NCI-H2081 (cell line): ENCODE measurements at places on chromosomes 12 and 14.

DNA sequence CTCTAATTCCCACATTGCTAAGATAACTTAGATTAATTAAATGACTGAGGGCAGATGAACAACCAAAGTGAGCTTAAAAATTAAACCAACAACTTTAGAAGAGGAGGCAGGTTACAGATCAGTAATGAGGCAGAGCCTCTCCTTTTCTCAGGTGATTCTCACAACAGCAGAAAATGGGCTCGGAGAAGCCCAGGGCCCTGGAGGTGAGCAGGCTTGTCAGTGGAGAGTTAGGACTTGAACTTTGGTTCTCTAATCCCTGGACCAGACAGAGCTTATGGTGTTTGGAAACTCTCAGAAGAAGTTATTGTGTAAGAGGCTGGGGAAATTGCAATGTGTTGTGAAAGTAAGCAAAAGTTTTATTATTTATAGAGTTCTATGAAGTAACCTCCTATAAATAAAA is 2.8 kb downstream of the TRHDE start:
- no peak for DNase-seq

DNA sequence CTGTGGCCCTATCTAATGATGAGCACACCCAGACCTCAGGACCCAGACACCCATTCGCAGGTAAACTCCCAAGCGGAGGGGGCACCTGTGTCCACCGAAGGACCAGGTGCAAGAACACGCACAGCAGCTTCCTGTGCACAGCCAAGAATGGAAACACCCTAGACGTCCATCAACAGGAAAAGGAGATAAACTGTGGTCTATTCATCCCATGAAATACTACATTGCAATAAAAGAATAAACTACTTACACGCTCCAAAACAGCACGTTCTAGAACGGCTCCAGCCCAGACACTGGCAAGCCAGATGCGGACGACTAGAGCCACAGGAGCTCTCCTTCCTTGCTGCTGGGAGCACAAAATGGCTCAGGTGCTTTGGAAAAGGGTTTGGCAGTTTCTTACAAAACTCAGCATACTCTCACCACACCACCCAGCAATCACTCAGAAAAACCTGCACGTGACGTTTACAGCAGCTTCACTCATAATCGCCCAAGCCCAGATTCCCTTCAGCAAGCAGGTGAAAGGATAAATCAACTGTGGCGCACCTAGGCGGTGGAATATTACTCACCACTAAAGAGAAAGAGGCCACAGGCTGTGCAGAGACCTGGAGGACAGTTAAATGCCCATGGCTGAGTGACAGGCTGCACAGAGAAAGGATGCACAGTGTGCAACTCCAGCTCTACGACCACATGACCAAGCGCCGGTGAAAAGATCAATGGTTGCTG is 21.0 kb downstream of the BRF1 start:
- no peak for DNase-seq

DNA sequence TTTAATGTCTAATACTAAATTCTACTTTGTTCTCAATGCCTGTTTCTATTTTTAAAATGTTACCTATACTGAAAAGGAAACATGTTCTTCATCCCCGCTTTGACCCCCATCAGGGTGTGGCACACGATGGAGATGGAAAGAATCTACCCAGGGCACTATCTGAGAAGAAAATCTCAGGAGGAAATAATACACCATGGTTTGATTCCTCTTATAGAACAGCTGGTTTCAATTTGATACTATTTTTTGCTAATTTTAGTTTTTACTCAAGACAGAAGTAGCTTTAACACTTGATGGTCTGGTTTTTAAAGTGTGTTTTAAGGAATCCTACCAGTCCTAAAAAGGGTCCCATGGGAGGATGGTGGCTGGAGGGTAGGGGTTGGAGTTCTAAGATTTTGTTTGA is 56.7 kb downstream of the PPM1H start:
- DNase-seq = no peak

DNA sequence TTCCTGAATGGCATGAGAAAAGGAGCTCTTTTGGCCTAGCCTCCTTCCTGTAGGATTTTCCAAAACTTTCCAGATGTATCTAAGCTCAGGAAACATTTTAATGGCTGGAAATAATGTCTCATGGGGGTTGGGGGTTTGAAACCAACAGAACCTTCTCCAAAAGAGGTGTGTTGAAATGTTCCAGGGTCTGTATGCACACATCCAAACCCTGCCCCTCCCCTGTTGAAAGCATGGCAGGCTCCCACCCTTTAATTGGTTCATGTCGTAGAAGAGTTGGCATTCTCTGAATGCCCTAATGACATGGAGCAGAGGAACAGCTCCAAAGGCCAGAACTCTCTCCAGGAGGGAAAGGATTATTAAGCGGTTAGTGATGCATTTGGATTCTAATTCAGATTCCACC is 353.2 kb downstream of the ZFP36L1 start:
- DNase-seq = no peak

DNA sequence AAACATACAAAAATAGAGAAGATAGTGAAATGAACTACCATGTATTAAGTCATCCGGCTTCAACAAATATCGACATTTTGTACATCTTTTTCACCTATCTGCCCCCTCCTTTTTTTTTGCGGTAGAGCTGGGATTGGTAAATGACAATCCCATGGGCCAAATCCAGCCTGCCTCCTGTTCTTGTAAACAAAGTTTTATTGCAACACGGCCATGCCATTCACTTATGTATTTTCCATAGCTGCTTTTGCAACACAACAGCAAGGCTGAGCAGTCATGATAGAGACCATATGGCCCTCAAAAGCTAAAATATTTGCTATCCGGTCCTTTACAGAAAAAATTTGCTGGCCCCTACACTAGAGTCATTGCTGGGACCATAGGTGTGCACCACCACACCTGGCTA is 58.1 kb upstream of the PLEKHG3 start:
- no peak for DNase-seq

DNA sequence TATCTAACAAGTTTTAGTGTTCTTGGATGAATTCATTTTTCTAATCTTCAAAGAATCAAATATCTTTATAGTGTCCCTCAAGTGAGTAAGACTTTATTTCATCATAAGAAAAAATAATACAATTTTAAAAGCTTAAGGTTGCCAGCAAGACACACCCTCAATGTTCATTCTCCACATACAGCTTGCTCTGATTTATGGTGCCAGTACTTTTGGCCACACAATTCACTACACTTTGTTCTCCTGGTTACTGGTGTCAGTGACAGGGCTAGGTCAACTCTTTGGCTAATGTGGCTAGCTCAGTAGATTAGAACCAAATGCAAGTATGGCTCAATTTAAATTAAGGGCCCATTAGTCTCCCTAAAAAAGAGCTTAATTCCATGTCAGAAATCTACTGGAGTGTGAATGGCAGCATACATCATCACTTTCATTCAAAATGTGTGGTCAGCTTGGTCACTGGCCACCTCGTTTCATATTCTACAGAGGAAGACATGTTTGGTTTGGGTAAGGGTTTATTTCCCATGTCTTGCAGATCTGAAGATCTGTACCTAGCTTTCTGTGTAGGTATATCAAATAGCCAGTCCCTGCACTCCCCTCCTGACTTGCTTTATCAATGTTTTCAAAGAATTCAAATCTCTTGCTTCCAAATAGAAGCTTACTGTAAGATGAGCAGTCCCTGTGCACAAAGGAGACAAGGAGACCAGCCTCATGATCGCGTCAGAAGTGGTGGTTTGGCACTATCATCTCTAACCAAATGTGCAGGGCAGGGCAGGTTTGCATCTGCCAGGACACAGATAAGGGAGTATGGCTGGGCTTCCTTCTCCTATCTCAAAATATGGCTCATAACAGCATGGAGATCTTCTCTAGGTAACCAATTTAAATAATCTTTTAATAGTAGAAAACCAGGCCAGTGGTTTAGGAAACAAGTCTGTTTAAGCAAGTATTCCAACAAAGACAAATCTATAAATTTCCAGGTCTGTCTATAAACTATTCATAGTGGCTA is 31.3 kb downstream of the HECTD4 start:
- no peak for DNase-seq

- DNase-seq = no peak
Observed at GRCh38 chr12:62194616-62195015, 65.6 kb upstream of the USP15 start.

- no peak for DNase-seq
Observed at GRCh38 chr14:103416916-103417315, 31.7 kb downstream of the MARK3 start.

DNA sequence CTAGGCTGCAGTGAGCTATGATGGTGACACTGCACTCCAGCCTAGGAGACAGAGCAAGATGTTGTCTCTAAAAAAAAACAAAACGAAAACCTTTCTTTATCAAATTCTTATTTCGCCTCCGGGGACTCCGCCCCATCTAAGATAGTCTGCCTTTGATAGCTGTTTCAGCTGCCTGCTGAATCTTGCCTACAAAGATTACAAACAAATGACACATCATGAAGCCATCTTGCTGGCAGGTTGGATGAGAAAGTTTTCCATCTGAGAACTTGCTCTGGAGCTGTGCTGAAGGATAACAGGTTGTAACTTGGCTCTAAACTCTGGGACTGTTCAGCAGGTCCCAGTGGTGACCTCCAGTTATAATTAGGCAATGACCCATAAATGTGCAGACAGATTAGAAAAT is 41.8 kb upstream of the AEBP2 start:
- DNase-seq = no peak

GRCh38 chr12:22262309-22262708 is 72.2 kb downstream of the ST8SIA1 start:
- no peak for DNase-seq

- DNase-seq = no peak
Observed at GRCh38 chr12:25924491-25925001, 33.9 kb upstream of the RASSF8 start.

GRCh38 chr12:89354612-89355067 is 2.3 kb upstream of the DUSP6 start:
- no peak for DNase-seq

GRCh38 chr12:130715150-130715997 is 725 bp downstream of the RIMBP2 start:
- DNase-seq = no peak

DNA sequence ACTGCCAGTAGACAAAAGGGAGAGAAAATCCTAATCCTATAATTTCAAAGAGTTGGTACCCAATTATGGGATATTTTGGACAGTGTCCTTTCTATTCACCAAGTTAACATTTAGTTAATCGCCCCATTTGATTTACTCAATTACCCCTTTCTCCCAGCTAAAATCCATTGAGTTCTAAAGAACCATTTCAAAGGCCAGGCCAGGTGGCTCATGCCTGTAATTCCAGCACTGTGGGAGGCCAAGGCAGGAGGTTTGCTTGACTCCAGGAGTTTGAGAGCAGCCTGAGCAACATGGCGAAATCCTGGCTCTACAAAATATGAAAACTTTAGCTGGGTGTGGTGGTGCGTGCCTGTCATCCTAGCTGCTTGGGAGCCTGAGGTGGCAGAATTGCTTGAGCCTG is 5.5 kb upstream of the GPR19 start:
- no peak for DNase-seq

DNA sequence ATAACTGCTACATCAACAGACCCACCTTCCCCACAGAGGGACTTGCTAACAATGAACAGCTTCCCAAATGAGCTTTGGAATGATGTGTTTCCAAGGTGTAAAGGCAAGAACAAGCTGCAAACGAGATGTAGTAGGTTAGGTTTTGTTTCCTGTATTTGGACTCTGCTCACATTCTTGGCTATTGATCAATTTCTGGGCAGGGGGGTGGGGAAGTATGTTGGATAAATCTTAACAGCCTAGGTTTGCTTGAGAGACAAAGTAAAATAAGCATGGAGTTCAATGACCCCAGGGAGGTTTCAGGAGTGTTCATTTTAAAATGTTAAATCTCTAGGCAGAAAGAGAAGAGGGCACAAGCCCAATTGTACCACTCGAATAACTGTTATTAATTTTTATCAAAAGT is 146.6 kb downstream of the DPY19L2 start:
- no peak for DNase-seq

GRCh38 chr12:1970331-1970900 is 33.8 kb downstream of the DCP1B start:
- DNase-seq = no peak

- DNase-seq = no peak
Observed at GRCh38 chr14:105287249-105288102, 13.3 kb downstream of the BRF1 start.

- DNase-seq = no peak
Observed at GRCh38 chr14:69005432-69006148, 26.5 kb upstream of the ACTN1 start.

GRCh38 chr12:52351196-52352059 is 15.9 kb downstream of the KRT85 start:
- DNase-seq = no peak

GRCh38 chr14:28608851-28609828 is 157.4 kb upstream of the FOXG1 start:
- peak; percentile 76 for DNase-seq

GRCh38 chr14:91349481-91350074 is 68.0 kb downstream of the CCDC88C start:
- DNase-seq = no peak

GRCh38 chr12:68040450-68041075 is 51.3 kb downstream of the IFNG-AS1 start:
- peak; percentile 75 for DNase-seq

- DNase-seq = no peak
Observed at GRCh38 chr12:120799243-120800045, 73.8 kb downstream of the ACADS start.

GRCh38 chr12:92574051-92574783 is 128.6 kb upstream of the PLEKHG7 start:
- peak; percentile 24 for DNase-seq

GRCh38 chr12:53869500-53869899 is 69.1 kb upstream of the HOXC13 start:
- no peak for DNase-seq

- DNase-seq = no peak
Observed at GRCh38 chr14:94612580-94613554, 676 bp downstream of the SERPINA3 start.

GRCh38 chr12:119592232-119592631 is 1.3 kb upstream of the TMEM233 start:
- DNase-seq = no peak

- no peak for DNase-seq
Observed at GRCh38 chr12:63144556-63144955, 6.4 kb downstream of the AVPR1A start.

GRCh38 chr14:26499546-26499945 is 98.3 kb downstream of the NOVA1 start:
- DNase-seq = no peak

DNA sequence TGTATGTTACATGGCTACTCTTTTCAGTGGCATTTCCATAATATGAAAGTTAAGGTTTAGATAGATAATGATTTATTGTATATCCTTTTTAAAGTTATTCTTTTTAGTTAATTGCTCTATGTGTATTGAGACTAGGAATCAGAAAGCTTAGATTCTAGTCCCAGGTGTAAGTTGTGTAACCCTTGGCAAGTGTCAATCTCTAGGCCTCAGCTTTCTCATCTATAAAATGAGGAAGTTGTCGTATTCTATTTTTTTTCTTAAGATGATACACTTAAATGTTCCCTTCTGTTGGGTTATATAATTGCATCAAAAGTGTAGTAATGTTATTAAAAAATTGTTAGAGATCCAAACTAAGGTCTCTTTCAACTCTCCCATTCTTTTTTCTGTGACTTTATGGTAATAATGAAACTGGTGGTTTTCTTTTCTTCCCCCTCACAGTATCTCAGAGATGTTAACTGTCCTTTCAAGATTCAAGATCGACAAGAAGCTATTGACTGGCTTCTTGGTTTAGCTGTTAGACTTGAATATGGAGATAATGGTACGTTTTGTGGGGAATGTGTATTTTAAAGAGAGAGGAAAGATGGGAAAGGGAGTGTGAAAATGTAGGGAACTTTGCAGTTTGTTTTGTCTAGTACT is 4.1 kb downstream of the RTRAF start:
- no peak for DNase-seq

- peak; percentile 60 for DNase-seq
Observed at GRCh38 chr14:77212943-77213678, 31.5 kb downstream of the TMEM63C start.

- DNase-seq = peak; percentile 50
Observed at GRCh38 chr14:104563742-104564615, 15.6 kb upstream of the C14orf180 start.

GRCh38 chr12:79415746-79416435 is 274.9 kb downstream of the PAWR start:
- DNase-seq = no peak
